ENCODE measurements at places on chromosomes 2 and 18.

DNA sequence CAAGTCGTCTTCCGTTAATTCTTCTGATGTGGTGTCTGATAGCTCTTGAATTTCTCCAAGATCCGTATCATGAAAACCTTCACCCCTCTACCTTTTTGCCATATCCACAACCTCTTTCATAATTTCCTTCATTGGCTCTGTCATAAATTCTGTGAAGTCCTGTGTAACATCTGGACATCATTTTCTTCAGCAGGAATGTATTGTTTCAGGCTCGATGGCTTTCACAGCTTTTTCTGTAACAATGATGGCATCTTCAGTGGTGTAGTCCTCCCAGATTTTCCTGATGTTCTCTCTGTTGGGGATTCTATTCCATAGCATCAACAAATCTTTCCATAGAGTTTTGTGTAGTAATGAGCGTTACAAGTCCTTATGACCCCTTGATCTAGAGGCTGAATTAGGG is 114.2 kb upstream of the EML6 start:
- no peak for DNase-seq

- DNase-seq, result no peak
Observed at GRCh38 chr2:25310965-25311864, 30.5 kb downstream of the DNMT3A start.

GRCh38 chr2:121831841-121832240 is 76.4 kb downstream of the TSN start:
- DNase-seq, result no peak

- DNase-seq, result no peak
Observed at GRCh38 chr2:100909534-100910081, 89.7 kb downstream of the NPAS2 start.

DNA sequence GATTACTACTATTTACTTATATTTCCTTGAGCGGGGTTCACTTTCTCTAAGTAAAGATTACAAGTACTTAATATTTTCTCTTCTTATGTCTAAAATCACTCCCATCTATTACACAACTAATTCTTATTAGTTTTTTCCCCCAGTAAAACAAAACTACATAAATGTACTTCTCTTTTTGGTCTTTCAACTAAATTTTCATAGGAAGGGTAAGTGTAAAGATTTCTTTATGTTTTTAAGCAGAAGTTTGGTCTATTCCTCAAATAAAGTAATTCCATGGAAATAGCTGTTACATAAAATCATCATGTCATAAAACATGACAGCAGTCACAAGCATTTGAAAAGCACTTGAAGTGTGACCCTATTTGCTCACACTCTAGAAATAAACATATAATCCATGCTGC is 249.0 kb downstream of the ZEB2 start:
- no peak for DNase-seq

DNA sequence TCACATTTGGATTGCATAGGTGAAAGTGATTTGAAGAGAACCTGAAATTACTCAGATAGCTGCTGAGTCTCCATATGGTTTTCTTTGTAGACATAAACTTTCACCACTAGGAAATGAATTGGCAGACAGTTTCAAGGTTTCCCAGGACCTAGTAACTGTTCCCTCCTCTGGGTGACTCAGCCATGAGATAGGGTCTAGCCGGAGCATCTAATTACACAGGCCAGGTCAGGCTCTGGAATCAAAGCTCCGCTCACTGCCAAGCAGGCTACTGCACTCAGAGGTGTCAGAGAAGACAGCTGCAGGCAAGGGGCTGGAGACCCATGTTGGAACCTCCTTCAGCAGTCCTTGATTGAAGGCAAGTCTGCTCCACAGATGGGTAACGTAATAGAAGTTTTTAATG is 429.2 kb downstream of the TNS1 start:
- DNase-seq, result no peak

GRCh38 chr2:212777020-212777491 is 238.5 kb upstream of the ERBB4 start:
- DNase-seq, result no peak

- DNase-seq, result no peak
Observed at GRCh38 chr2:152529420-152530115, 187.7 kb downstream of the PRPF40A start.

DNA sequence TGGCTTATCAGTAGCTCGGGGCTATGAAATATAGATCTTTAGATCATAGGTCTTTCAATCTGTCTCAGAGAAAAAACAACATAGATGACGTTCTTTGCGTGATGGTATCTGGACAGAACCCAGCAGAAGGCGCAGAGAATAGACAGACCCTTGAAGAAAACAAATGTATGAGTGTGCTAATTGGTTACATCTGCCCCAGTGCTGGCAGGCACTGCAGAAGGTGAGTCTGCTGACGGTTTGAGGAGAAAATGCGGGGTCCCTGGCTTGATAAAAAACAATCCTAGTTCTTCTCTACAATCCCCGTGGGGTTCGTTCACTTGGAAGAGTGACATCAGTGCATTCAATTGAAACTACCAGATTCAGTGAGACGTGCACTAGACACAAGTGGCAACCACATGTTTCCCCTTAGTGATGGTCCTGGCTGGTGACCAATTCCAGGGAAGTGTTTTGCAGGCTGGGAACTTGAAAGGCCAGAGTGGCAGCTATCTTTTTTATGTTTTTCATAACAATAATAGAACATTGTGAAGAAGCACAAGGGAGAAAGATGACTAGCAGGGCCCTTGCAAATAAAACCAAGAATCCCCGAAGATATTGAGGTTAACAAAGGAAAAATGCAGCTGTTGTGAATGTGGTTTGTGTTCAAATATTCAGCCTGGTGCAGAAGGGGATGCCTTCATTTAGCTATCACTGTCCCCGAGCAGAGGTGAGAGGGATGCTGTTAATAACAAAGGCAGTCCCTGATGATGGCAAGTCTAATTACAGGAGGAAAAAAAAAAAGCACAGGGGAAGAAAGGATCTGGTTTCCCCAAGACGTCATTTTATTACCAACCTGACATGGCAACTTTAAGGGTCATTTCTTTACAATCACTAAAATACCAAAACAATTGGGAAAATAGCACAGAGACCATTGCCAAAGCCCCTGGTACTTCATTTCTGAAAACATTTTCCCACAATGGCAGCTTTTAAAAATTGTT is 337.6 kb upstream of the FIGN start:
- DNase-seq, result no peak

DNA sequence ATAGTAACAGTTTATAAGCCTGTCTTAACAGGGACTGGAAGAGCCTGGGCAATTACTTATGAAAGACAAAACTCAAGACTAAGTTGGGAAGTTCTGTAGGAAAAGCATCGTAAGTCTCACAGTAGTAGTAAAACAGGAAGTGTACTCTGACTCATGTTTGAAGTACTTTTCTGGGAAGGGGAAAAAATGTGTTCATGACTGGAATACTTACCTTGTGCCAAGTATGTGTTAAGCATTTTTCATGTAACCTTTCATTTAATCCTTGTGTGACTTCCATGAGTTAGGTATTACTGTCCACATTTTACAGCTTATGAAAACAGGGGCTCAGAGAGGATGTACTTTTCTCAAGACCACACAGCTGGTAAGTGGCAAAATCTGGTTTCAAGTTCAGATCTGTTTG is 13.7 kb upstream of the SKOR2 start:
- DNase-seq, result no peak
